ENCODE measurements at places on chromosomes 16 and 17.

- no peak for DNase-seq
Measured at GRCh38 chr16:3119701-3120408, 7.5 kb downstream of the ZNF205 start.

- no peak for DNase-seq
Measured at GRCh38 chr17:14092808-14093207, 23.5 kb downstream of the COX10 start.

DNA sequence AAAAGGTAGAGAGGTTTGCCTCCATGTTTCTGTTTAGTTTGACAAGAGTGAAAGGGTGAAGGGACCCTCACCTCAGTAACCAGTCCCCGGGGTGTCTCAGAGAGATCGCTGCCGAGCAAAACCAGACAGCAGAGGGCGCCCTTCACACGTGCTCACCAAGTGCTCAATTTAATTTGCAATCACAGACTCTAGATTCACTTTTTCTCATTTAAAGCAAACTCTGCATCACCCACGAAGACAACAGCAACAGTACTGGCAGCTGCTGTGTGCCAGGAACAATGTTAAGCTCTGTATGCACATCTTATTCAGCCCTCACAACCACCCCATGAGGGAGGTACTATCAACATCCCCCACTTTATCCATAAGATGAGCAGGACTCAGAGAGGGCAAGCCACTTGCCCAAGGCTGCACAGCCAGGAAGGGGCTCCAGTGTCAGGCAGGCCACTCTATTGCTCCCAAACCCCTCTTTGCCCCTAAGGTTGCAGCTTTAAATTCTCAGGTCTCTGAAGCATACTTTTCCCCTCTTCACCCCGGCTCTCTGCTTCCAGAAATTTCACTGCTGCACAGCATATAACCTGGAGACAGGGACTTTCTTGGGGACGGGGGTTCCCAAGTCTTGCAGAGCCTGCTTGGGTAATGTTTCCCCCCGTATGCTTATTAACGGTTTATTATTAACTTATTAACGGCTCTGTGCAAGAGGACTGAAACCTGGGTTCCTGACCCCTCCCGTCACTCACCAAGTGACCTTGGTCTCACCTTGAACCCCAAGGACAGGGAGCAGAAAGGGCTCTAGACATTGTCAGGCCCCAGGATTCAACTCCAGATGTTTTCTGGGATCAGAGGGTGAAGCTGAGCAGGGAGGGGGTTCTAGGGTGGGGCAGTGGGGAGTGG lies 70.9 kb downstream of the CNGB1 start:
- peak; percentile 81 for DNase-seq

DNA sequence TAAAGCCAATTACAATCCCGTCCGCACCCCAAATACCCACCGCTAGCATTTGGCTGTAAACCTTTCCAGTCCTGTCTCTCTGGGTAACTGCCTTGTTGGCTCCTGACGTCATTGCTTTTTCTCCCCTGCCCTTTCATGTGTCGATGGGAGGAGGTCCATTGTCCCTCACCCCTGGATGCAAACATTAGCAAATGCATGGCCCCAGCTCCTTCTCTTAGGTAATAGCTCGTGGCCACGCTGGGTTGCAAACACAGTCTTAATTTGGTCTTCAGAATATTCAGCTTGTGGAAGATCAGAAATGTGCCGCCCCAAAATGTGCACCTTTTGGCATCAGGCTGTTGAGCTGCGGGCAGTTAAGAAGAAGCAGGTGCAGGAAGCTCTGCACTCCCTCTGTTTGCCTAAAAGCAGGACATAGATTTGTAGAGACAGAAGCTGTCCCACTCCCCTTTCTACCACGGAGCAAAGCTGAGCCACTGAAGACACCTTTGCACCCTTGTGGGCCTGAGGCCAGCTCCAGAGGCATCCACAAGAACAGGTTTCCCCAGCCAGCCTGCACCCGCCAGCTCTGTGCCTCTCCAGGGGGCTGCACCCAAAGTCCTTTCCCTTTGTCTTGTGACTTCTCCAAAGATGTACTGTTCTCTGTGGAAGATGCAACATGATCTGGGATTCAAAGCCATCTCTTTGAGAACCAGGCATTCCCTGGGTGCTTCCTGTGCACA lies 127.3 kb downstream of the MGAT5B start:
- DNase-seq, result no peak

- no peak for DNase-seq
Measured at GRCh38 chr17:28225271-28225670, 93.7 kb upstream of the TMEM97 start.

- DNase-seq, result no peak
Measured at GRCh38 chr17:4559966-4560365, 411 bp downstream of the GGT6 start.

- DNase-seq, result peak; percentile 97
Measured at GRCh38 chr17:35764123-35764991, 3.7 kb downstream of the C17orf50 start.

DNA sequence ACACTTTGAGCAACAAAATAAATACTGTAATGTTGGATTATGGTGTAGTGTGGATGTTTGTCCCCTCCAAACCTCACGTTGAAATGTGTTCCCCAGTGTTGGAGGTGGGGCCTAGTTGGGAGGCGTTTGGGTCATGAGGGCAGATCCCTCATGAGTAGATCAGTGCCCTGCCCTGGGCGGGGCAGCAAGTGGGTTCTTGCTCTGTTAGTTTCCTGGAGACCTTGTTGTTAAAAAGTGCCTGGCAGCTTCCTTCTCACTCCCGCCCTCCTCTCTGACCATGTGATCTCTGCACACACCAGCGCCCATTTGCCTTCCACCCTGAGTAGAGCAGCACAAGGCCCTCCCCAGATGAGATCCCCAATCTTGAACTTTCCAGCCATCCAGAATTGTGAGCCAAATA lies 67.7 kb downstream of the MPRIP start:
- DNase-seq, result peak; percentile 20

DNA sequence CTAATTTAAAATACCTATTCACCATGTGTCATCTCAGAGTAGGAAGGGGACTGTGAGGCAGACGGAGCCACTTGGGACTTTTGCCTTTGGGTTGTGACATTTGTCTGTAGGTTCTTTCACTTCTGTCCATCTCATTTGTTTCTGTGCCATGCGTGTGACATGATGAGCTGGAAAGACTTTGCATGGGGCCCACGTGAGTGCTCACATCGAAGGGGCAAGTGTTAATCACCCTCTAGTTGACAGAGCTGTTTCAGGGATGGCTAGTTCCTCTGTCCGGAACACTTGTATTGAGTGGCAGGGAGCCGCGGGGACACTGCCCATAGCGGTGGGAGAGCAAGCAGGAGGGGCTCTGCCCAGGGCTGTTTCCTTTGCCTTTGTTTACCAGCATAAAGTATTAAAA lies 112.0 kb downstream of the RPTOR start:
- DNase-seq, result no peak

DNA sequence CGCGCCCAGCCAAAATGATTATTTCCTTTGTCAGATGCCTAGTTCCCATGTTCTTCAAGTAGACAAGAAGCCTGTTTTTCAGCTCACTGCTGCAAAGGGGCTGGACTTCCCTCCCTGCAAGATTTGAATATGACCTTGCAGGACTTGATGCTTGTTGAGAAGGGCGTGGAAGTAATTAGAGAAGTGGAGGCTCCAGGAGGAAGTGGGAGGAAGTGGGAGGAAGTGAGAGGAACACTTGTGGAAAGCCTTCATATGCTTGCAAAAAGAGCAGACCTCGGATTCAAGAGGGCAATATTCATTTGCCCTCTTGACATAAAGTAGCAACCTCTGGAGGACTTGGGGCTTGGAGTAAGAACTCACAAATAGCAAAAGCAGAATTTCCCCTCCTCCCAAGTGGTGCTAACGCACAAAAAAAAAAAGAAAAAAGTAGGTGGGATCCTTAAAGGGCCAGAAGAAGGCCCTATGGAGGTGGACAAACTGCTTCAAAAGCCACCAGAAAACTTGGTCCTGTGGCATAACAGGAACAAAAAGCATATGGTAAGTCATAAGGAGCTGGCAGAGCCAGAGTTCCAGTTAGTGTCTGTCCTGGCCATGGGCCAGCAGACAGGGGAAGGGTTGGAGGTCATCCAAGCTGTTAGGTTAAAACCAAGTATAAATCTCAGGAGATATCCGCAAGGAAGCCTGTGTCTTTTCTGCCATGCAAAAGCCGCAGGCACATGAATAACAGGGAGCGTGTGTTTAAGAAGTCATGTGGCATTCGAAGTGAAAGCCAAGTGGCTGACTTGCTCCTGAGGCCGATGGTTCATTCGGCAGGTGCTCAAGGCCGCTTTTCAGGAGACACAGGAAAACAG lies 20.6 kb upstream of the PRKAR1A start:
- DNase-seq, result peak; percentile 91

DNA sequence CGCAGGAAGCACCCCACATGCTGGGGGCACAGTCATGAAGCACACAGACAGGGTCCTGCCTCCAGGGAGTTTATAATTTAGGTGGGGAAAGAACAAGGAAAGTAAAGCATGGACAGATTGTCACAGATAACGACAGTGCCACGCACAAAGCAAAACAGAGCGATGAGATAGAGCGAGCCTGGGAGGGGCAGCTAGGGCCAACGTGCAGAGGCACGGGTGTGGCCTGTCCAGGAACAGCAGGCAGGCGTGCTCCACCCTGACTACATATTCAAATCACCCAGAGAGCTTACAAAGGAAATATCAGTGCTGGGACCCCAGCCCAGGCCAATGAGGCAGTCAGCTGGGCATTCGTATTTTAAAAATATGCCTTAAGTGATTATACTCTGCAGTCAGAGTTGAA lies 16.8 kb downstream of the LGALS9 start:
- no peak for DNase-seq

GRCh38 chr17:31008374-31009041 lies 37.7 kb downstream of the RNF135 start:
- peak; percentile 70 for DNase-seq

DNA sequence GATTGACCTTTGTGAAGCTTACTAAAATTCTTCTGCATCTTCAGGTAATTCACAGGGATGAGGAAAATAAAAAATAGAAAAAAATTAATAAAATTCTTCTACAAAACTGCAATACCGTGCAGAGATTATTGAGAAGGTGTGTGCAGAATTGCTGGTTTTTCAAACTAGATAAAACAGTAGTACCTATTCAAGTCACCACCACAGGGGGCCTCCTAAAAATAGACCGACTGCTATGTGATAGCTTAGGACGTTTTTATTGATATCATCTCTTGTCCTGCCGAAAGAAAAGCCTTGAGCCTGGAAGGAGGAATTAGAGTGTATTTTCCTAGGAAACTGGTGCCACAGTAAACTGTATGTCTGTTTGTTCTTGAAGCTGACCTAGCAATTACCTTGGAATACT lies 325.9 kb downstream of the ZFHX3 start:
- DNase-seq, result no peak

DNA sequence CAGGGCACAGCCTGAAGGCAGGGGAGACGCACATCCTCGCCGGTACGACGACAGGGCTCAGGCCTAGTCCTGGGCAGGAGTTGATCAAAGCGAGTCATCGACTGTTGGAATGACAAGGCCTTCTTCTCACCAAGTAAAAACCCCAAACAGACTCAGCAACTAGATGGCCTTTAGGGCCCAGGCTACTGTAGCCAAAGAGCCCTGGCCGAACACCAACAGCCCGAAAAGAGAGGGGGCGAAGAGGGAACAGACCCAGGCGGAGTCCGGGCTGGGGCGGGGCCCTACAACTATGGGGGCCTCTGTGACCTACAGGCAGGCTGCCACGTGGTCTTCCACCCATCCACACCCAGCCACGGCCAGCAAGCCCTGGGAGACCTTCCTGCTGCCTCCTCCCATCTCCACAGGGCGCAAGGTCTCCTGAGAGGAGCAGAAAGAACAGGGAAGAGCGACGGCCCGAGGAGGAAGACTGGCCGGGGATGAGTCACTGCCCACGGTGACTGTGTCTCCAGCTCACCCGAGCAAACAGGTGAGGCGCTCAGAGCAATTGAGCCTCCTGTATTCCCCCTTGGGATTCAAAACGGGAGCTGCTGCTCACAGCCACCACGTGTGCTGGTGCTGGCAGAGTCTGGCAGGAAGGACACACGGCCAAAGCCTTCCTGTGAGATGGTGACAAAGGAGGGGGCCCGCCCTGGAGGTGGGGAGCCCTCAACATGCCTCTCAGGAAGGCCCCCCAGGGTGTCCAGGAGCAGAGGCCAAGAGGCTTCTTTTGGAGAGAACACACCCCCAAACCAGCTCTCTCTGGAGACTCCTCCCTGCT lies 17.7 kb downstream of the SLC16A3 start:
- no peak for DNase-seq

- DNase-seq, result no peak
Measured at GRCh38 chr17:67194134-67194533, 50.9 kb downstream of the HELZ start.

GRCh38 chr17:48621410-48622392 lies 4.5 kb downstream of the HOXB9 start:
- no peak for DNase-seq

- DNase-seq, result no peak
Measured at GRCh38 chr17:335691-336090, 16.9 kb downstream of the RPH3AL start.

GRCh38 chr16:54325616-54326265 lies 39.2 kb upstream of the IRX3 start:
- DNase-seq, result no peak

GRCh38 chr17:38750312-38751121 lies 2.0 kb upstream of the PSMB3 start:
- no peak for DNase-seq

- no peak for DNase-seq
Measured at GRCh38 chr16:56862776-56863175, 2.2 kb upstream of the SLC12A3 start.

DNA sequence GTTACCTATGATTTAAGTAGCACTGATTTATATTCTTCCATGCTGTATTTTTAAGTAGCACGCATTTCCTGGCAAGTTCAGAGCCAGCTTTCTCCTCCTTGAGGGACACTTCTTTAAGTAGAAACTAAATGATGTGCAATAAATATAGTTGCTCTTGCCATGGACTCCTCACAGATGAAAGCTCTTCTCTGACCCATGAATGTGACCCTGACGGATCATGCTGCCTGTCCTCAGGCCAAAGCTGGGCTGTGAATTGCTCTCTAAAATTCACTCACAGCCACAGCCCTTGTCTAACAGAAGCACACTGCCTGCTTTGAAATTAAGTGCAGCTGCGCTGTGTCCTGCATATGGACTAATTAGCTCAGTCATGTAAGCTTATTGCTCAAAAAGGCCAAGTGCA lies 438.8 kb downstream of the PMP22 start:
- DNase-seq, result no peak

GRCh38 chr17:20116683-20117309 lies 107.6 kb downstream of the SPECC1 start:
- peak; percentile 87 for DNase-seq

GRCh38 chr17:6061290-6061689 lies 8.9 kb upstream of the WSCD1 start:
- no peak for DNase-seq

DNA sequence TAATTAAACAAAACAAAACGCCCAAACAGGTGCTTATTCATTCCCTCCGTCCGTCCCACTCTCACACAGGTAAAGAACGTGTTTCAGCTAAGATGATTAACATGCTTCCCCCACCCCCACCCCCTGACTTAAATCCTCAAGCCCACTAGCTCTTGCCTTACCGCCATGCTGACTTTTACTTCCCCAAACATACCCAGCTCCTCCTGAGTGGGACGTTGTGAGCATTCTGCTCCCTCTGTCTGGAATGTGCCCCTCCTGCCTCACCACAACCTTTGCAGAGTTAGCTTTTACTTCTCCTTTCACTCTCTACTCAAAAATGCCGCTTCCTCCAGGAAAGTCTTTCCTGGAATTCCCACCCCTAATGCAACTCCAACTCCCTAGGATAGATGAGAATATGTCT lies 774.0 kb upstream of the RBFOX1 start:
- no peak for DNase-seq

Measured in suppressor macrophage treated with lipopolysaccharide for 1 hour (primary cell).